ENCODE measurements at places on chromosomes 4 and X.
A peak's percentile ranks its signal among the peaks of the same experiment; 100 is the strongest.

DNA sequence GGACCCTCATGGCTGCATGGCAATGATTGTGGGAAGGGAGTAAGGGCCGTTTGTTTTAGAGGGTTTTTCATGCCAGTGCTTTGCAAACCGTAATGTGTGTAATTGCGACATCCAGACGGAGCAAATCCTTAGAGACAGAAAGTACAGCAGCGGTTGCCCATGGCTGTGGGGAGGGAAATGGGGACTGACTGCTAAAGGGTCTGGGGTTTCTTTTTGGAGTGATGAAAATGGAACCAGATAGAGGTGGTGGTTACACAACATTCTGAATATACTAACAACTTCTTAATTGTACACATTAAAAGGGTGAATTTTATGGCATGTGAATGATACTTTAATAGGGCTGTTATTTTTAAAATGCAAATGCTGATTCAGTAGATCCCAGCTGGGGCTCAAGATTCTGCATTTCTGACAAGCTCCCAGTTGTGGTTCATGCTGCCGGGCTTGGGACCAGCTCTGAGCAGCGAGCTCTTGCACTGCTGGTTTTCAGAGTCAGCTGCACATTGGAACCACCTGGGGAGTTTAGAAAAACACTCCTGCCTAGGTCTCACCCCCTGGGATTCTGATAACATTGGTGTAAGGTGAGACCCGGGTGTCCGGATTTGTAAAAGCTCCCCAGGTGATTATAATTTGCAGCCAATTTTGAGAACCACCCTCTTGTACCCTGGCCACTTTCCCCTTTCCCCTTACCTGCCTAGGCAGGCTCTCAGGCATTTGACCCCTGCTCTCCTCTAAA is 47.7 kb downstream of the PRPS1 start:
- no peak for DNase-seq

- no peak for DNase-seq
Measured at GRCh38 chr4:125315576-125316400, 1.0 kb downstream of the FAT4 start.

DNA sequence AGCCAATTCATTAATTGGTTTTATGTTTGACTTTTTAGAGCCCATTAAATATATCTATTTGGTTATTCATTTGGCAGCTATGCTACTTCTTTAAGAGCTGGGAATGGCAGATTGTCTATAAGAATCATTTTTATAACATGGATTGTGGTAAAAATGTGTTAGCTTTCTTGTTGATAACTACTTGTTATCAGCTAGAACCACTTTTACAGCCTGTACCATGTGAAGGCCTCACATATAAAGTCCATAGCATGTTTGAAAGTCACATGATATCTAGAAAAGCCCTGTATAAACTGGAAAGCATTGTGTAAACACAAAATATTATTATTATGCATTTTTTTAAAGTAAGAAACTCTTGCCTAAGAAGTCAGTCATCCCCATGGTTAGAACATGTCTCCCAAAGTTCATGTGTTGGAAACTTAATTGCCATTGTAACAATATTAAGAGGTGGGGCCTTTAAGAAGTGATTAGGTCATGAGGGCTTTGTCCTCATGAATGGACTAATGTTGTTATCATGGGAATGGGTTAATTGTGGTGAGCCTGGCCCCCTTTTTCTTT is 110.9 kb upstream of the BMP2K start:
- DNase-seq = no peak

DNA sequence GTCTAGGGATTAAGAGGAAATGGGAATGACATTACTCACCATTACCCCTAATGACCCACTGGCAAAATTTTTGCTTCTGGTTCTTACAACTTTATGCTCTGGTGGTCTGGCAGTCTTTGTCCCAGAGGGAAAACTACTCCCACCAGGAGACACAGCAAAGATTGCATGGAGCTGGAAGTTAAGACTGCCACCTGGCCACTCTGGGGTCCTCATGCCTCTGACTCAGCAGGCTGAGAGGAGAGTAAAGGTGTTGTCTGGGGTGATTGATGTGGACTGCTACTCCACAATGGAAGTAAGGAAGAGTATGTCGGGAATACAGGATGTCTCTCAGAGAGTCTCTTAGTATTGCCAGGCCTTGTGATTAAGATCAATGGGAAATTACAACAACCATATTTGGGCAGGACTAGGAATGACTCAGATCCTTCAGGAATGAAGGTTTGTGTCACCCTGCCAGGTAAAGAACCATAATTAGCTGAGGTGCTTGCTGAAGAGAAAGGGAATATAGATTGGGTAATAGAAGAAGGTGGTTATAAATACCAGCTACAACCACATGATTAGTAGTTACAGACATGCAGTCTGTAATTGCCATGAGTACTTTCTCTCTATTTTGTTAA is 215.5 kb downstream of the GPAT3 start:
- no peak for DNase-seq

GRCh38 chr4:11223311-11223710 is 205.4 kb downstream of the HS3ST1 start:
- no peak for DNase-seq

DNA sequence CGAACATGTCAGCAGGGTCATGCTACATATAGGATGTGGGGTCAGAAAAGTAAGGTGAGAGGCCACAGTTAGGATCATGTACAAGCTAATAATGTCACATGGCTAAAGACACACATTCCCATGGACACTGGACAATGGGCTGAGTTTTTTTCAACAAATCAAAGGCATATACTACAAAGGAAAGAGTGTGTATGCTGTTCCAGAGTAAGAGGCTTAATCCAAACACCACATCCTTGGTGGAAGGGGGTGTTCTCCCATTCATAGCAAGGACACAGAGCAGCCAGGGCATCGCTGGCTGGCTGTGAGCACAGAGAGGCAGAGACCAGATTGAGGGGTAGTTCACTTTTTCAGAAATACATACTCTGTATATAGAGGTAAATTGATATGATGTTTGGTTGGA is 131.7 kb downstream of the MGST2 start:
- DNase-seq = no peak

DNA sequence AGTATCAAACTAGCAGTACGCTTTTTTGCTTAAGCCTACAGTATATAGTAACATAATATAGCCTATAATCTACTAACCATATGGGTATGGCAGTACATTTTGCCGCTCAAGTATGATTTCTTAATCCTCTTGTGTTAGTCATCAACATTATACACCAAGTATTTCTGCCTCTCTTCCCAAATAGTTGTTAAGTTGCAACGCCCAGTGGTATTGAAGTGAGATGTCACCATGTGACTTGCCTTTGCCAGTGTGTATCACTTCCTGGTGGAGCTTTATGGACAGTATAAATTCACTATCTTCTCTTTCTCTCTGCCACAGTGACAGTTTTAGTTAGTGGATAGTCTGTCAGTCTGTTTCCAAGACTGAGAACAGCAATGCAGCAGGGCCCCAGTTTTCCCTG is 535.5 kb downstream of the PDHA2 start:
- DNase-seq = no peak

GRCh38 chr4:13989501-13989900 is 362.0 kb upstream of the BOD1L1 start:
- no peak for DNase-seq

DNA sequence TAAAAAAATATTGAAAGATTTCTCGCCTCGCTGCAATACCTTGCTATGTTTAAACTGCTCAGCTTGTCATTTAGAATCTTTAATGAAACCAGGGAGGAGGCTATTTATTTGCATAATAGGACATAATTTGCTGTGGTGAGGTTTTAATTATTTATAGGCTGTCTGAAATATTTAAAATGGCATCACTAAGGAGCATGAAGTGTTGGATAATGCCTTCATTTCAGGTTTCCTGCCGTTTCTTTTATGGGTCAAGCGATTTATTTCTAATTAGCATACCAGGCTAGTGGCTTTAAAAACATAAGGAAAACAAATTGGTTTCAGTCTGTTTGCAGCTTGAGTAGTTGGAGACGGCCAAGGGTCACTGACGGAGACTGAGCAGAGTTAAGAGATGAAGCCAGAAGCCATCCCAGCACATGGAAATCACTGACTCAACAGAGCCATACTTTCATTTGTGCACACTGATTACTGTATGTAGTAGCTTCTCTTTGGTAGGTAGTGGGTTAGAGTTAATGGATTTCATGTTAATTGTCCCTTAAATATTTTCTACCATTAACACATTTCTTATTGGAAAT is 1962.4 kb upstream of the TENM3 start:
- DNase-seq = no peak

GRCh38 chr4:74105656-74106280 is 6.8 kb upstream of the CXCL2 start:
- DNase-seq = no peak

DNA sequence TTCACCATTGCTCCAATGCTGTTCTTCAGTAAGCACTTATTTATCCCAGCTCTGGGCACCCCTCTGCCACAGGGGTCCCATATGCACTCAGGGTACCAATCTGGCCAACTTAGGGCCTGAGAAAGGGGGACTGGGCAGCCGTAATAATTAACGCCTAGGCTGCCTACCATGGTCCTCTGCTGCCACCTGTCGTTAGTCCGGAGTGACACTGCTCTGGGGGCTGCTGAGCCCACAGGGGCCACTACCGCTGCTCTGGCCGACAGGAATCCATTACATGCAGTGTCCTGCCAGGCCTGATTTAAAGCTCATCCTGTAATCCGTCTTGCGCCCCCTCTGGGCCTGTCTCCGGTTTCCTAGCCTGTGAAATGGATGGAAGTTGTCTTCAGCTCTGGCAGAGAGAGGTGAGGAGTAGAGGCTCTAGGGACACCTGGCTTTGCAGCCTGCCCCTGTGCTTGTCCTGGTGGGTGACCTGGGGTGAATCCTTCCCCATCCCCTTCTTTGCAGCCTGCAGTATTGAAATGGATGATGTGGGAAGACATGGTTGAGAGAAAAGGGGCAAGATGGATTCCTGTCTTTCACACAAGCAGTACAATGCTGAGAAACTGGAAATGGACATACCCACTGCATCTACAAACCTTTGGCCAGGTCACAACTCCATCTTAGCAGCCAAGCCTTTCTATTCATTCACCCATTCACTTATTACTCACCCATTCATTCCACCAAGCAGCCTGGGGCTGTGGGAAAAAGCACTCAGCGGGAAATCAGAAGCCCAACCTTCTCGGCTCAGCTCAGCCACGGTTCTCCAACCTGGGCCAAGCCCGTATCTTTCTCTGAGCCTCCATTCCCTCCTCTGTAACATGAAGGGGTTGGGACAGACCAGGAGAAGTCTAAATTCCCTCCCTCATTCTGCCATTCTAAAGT is 116.3 kb upstream of the NALF2 start:
- DNase-seq = peak; percentile 22

- DNase-seq = no peak
Measured at GRCh38 chr4:108828620-108829019, 65.8 kb upstream of the ETNPPL start.

- DNase-seq = peak; percentile 6
Measured at GRCh38 chr4:124711471-124712371, 811 bp downstream of the ANKRD50 start.

- DNase-seq = no peak
Measured at GRCh38 chr4:79848329-79848728, 224.7 kb downstream of the ANTXR2 start.

GRCh38 chr4:73104695-73105094 is 35.2 kb upstream of the COX18 start:
- no peak for DNase-seq

DNA sequence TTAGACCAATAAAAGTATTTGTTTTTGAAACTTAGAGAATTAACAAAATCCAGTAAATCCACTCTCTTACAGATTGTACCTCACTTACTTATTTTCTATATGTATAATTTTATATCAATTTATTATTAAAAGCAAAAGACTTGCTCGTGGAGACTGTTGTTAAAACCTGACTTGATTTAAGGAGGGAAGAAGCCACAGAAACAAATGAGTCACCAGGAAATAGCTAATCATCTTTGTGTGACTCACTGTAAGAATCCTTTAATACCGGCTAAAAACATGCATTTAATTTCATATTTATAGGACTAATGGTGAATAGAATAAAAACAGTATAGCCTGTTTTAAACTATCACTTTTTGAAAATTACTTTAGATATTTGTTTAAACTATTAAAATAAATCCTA is 29.9 kb upstream of the UBE2NL start:
- no peak for DNase-seq

GRCh38 chr4:82136161-82136801 is 237.5 kb downstream of the HNRNPD start:
- no peak for DNase-seq

- no peak for DNase-seq
Measured at GRCh38 chr4:4338210-4339001, 48.4 kb downstream of the ZBTB49 start.

- no peak for DNase-seq
Measured at GRCh38 chr4:48645225-48645794, 134.8 kb downstream of the FRYL start.

DNA sequence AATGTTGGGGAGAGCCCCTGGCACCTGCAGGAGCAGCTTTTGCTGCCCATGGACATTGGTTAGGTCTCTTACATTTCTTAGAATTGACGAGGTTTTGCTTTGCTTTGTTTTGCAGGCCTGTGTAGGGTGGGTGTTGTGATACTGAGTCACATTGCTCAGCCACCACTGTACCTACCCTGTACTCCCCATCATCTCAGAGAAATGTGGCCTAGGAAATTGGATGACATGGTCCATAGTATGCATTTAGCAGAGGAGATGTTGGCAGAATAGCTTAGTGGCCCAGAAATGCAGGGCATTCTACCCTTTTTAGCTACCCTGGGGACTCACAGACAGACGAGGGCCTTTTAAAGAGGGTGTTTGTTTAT is 43.7 kb downstream of the IL21 start:
- DNase-seq = no peak

GRCh38 chr4:103012060-103012459 is 7.4 kb downstream of the SLC9B1 start:
- DNase-seq = no peak

- no peak for DNase-seq
Measured at GRCh38 chrX:28718450-28718849, 131.2 kb downstream of the IL1RAPL1 start.

DNA sequence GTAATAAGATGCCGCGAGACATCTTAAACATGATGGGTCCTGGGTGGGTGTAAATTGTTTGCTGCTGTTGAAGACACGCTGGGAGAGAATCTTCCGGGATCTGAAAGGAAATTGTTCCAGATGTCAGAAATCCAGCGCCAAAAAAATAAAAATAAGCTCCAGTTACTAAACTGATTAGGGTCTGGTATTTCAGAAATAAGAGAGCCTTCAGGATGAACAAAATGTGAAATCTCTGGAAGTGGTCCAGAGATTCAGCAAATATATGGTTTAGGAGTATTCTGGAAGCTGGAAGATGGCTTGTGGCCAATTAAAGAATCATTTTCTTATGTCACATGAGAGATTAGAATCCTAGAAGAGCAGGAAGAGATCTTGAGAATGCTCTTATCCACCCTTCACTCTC is 75.8 kb upstream of the NHS start:
- no peak for DNase-seq

GRCh38 chr4:24470666-24471485 is 113.5 kb downstream of the DHX15 start:
- DNase-seq = peak; percentile 43

- no peak for DNase-seq
Measured at GRCh38 chr4:8495803-8496202, 55.2 kb downstream of the TRMT44 start.

- DNase-seq = no peak
Measured at GRCh38 chr4:114754616-114755015, 156.0 kb downstream of the UGT8 start.
